ENCODE measurements at places on chromosomes 2 and 18.

DNA sequence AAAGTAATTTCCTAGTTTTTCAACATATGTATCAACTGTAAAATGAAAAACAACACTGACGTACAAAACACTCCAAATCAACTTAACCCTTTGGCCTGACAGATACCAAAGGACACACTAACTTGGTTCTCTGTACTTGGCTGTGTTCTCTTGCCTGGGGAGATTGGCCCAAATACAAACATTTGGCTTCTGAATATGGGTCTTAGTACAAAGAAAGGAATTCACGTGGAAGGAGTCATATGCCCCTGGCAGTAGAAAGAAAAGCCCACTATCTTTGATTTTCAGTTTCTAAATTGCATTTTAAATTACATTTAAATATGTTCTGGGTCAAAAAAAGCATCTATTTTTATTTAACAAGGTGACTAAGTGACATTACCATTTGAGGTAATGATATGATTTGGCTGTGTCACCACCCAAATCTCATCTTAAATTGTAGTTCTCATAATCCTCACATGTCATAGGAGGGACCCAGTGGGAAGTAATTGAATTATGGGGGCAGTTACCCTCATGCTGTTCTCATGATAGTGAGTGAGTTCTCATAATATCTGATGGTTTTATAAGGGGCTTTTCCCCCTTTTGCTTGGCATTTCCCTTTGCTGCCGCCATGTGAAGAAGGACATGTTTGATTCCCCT lies 153.6 kb upstream of the CCDC195 start:
- DNase-seq = peak; percentile 88

- DNase-seq = peak; percentile 65
Measured at GRCh38 chr2:28394331-28394877, 1.7 kb downstream of the FOSL2 start.

DNA sequence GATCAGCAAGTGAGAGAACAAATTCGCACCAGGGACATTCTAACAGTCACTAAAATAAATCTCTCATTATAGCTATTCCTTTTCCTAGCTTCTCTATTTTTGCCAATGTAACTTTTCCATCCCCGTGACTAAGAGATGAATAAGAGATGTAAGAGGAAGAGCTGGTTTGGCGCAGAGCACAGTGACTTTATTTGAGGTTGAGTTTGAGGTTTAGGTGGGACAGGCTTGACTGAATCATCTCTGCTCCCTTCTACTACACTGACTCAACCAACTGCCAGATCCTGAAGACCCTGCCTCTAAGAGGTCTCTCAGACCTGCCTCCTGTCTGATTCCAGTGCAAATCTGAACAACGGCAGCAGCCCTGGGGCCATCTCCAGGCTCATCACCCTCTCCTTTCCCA lies 28.0 kb downstream of the RFX8 start:
- peak; percentile 52 for DNase-seq

DNA sequence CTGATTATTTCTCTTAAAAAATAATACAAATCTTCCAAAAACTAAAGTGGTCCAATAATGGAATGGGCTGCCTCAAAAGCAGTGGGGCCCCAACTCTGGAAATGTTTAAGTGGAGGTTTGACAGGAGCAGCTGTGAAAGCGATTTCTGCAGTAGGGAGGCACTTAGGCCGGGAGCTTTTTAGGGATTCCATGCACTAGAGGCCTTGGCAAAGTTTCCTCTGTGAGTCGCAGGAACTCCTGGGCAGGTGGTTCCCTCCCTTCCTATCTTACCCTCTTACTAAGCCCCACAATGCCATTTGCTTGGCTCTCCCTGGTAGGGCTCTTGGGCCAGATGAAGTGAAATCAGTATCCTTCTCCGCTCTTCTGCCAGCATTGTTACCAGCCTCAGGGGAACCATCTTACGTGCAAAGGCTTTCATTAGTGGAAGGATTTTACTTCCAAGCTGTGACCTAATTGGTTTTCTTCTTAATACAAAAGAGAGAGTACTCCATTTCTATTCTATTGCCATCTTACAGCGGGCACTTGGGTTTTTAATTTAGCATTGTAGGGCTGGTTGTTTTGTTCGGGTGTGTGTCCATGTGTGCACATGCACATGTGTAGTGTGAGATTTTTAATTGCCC lies 34.3 kb upstream of the C18orf32 start:
- no peak for DNase-seq

GRCh38 chr2:143754742-143755141 lies 625.5 kb downstream of the ARHGAP15 start:
- no peak for DNase-seq

DNA sequence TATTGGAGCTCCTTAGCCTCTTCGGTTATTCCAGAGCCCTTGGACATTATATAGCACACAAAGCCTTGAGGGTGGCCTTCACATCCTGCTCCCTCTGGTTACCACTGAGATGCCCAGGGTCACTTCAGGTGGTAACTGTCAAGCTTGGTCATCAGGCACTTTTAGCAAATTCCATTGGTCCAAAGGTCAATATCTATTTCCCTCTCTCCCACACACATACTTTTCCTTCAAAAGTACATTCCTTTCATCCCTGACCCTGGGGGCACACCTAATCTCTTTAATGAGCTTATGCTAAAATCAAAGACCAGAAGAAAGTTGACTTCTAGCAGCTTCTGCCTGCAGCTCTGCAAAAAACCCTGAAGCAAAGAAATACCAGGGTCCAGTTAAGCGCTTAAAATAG lies 172.0 kb upstream of the NRP2 start:
- DNase-seq = no peak

- no peak for DNase-seq
Measured at GRCh38 chr2:86297382-86298147, 39.9 kb downstream of the REEP1 start.

- DNase-seq = no peak
Measured at GRCh38 chr2:104091894-104092293, 762.0 kb upstream of the POU3F3 start.

DNA sequence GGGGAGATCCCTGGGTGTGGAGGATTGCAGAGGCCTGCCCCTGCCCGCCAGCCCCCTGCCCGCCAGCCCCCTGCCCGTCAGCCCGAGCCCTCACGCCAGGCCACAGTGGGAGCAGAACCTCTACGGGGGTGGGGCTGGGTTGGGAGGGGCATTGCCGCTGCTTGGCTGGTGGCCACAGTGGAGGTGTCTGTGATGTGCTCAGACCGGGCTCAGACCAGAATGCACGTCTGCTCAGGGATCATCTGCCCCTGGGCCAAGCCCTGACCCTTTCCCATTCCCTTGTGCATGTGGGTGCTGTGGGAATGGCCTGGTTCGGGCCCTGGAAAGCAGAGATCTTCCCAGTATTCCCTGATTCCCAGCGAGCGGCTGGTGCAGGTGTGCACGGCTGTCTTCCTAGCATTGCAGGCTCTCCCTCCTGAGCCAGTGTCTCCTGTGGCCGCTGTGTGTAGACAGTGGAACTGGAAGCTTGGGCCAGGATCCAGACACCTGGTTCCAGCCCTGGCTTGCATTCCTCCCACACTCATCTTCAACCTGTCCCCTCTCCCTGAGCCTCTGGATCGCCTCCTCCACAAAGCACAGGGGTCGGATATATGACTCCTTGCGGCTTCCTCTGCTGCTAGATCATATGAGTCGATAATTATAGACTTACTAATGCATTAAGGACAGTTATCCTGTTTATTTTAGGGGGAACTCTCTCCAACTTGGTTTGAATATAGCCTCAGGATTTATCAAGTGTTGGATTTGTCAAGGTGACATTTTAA lies 161.6 kb downstream of the LDLRAD4 start:
- no peak for DNase-seq

DNA sequence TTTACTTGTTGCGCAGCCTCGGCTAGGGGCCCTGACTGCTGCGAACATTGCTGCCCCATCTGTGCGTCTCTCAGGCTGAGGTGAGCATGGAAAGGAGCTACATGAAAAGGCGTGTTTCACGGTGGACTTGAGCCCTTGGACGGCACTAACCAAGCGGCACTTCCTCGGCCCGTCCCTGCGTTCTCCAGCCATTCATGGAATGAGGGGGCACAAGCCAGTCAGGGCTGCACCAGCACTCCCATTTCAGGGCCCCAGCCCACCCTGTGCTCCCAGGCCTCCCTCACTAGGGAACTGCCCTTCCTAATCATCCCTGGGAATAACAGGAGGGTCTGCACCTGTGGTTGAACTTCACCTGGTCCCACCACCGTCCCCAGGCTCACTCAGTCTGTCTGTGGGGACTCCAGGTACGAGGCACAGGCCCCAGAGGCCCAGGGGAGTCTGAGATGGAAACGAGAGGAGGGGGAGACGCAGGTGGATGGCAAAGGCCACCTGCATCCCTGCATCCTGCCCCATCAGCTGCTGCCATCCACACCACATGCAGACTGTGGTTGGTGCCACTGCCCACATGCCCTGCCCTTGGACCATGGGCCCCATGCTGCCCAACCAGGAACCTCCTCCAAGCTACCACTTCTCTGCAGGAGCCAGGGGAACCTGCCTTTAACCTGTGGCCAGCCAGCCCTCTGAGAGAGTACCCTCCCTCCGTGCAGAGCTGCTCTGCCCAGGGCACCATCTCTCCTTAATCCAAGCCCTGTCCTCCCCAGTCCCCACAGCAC lies 99.7 kb downstream of the EIPR1 start:
- no peak for DNase-seq

DNA sequence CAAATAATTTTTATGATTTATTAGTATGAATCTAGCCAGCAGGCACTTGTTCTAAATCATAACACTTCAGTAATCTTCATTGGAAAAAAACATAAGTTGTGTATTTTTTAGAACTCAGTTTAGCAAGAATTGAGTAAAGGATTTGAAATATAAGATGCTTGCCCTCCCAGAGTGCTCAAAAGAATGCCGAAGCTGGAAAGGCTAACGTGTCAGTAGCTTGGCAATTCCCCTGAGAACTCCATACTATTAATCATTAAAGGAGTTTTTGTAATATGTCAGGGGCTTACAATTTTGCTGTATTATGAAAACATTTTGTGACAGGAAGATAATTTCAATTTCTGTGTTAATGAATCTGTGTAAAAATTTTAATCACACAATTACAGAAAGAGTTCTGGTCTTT lies 122.7 kb downstream of the GULP1 start:
- DNase-seq = peak; percentile 65
